ENCODE measurements at places on chromosomes 11 and 22. TPM values are rescaled to one million over a fixed set of nuclear protein-coding genes. Genes with fewer than 3 reads are reported as not detected.

CAVIN3 gene
- total RNA-seq, result 168 TPM

GRCh38 chr11:21428796-21429195, 759.4 kb downstream of the NELL1 start:
- no peak for DNase-seq

- peak; percentile 47 for DNase-seq
These were observed 57.1 kb downstream of the PARVB start for GRCh38 chr22:44080936-44081861.

GRCh38 chr11:2222451-2222850, 47.9 kb downstream of the ASCL2 start:
- no peak for DNase-seq

GRCh38 chr22:41557401-41558240, 3.2 kb upstream of the CSDC2 start:
- DNase-seq, result peak; percentile 93

GRCh38 chr11:107916671-107917241, 11.5 kb upstream of the RAB39A start:
- peak; percentile 17 for DNase-seq

DNA sequence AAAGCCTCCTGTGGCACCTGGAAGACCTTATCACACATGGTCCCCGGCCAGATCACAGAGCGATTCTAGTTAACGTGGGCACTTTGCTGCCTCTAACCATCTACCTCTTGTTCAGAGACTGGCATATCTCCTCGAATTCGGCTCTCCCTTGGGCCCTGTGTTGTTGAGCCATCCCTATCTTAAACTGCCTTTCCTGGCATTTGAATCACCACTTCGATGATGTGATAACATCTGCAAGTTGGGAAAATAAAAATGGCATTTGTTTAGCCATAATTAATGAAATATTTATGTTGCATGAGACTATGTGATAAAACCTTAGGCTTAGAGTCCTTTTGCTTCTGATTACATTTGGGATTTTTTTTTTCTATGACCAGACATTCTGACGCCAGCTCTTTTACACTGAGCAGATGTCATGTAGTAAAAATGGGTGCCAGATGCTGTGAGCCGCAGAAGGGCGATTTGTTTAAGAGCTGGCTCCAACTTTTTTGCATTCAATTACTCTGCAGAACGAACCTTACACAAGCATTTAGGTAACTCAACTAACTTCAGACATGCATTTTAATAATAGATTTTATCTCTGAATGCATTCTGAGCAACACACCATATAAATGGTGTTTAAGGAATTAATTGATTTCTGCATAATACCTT, 58.5 kb upstream of the PARVA start:
- DNase-seq, result peak; percentile 22

- DNase-seq, result no peak
These were observed 1.2 kb downstream of the KLHL35 start for GRCh38 chr11:75431533-75432525.

Measured in MG63 (cell line).